ENCODE measurements at places on chromosomes 1 and 21. TPM values are rescaled to one million over a fixed set of nuclear protein-coding genes. Genes with fewer than 3 reads are reported as not detected.

DNA sequence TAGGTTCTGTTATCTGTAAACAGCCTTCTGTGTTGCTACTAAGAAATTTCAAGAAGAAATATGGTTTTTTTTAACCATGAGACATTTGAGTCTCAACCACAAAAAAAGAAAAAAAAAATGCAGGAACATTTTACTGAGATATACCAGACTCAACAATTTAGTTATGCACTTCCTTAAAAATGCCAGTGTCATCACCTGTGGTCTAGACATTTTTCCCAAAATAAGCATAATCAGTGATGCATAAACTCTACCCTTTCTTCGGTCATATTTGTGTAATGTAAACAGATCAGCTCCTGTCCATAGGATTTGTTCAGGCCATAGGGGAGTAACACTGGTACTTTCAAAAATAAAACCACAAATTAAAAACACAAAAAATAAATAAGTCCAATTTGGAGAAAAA lies 122.6 kb upstream of the TNFSF4 start:
- no peak for DNase-seq

DNA sequence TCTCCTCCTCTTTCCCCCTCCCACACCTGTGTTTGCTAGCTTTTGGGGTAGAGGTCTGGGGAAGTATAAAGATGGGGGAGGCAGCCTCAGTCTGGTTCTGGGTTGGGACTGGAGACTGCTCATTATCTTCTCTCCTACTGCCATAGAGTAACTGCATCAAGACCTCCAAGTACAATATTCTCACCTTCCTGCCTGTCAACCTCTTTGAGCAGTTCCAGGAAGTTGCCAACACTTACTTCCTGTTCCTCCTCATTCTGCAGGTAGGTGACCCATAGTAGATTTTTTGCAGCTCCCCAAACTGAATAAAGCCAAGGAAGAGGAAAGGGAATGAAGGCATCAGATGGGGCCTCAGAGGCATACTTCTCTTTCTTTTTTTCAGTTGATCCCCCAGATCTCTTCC lies 5.3 kb downstream of the ATP8B2 start:
- DNase-seq: no peak

DNA sequence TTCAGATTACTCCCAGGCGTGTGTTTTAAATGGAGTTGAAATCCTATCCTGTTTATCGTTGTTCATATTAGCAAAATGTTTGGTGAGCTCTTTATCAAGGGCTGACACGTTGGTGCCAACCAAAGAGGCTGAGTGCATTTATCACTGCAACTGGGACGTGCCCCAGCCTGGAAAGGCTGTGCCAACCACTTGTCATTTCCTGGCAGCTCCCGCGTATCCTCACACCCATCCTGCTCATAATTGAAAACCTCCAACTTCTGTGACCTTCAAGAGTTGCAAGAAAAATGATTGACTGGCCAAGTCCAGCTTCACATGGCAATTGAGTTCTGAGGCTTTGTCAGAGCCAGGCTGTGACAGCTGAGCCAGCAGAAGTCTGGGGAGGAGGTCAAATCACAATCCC lies 43.7 kb upstream of the KCNA3 start:
- DNase-seq: no peak

GRCh38 chr1:89904219-89904980 lies 83.6 kb downstream of the LRRC8D start:
- DNase-seq: no peak

- DNase-seq: no peak
Measured at GRCh38 chr1:84585803-84586202, 11.6 kb upstream of the CTBS start.

DNA sequence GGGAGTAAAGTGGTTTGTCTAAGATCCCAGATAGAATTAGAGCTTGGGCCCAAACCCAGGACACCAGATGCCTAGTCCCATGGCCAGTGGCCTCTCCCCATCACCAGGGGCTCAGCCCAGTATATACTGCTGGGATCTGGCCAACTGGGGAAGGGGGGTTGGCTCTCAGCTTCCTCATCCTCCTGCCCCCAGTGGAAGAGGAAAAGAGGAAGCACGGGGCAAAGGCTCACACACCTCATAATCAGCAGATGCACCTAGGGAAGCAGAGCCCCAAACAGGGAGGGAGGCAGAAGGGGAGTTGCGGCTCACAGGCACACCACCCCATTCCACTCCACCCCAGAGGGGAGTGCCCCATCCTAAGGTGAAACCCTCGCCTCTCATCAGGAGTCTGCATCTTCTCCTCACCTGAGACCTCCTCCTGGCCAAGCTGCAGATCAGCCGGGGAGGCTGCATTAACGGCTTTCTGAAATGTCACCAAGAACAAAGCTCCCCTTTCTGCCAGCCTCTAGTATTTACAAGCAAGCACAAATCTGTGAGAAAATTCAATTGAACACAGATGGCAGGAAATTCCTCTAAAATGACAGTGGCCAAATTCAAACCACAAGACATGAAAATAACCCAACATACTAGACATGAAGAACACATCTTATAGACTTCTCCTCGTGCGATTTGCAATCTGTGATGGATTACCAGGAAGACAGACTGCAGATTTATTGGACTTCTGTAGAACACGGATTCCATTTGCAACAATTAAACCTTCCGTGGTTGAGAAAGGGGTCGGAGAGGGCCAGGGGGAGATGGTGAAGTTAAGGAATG lies 82.8 kb downstream of the GLIS1 start:
- DNase-seq: no peak

The INSRR gene
- 0.33 TPM for total RNA-seq

The UBXN10 gene
- total RNA-seq: 6.6 TPM

All from breast epithelium (tissue), 4 donors.